Hypothalamus (tissue), 51 donors: ENCODE measurements at places on chromosomes 7 and 10.

DNA sequence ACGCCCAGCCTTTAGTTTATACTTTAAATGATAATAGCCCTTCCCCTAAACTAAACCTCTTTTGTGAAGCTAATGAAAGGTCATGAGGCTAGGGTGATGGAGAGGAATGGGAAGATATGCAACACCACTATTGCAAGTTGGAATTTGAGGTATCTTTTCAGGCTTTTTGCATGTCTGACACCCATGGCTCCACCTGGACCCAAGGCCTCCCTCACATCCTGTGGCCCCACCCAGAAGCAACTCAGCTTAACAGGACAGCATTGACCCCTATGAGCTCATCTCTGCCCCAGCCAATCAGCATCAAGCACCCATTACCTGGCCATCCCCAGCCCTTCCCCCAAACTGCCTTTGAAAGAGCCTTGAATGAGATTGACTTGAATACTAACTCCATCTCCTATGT is 674.2 kb upstream of the NRP1 start:
- DNase-seq = no peak

GRCh38 chr10:10873289-10873688 is 144.4 kb upstream of the CELF2 start:
- no peak for DNase-seq

- no peak for DNase-seq
Measured at GRCh38 chr10:128710098-128710797, 584.0 kb upstream of the MKI67 start.

DNA sequence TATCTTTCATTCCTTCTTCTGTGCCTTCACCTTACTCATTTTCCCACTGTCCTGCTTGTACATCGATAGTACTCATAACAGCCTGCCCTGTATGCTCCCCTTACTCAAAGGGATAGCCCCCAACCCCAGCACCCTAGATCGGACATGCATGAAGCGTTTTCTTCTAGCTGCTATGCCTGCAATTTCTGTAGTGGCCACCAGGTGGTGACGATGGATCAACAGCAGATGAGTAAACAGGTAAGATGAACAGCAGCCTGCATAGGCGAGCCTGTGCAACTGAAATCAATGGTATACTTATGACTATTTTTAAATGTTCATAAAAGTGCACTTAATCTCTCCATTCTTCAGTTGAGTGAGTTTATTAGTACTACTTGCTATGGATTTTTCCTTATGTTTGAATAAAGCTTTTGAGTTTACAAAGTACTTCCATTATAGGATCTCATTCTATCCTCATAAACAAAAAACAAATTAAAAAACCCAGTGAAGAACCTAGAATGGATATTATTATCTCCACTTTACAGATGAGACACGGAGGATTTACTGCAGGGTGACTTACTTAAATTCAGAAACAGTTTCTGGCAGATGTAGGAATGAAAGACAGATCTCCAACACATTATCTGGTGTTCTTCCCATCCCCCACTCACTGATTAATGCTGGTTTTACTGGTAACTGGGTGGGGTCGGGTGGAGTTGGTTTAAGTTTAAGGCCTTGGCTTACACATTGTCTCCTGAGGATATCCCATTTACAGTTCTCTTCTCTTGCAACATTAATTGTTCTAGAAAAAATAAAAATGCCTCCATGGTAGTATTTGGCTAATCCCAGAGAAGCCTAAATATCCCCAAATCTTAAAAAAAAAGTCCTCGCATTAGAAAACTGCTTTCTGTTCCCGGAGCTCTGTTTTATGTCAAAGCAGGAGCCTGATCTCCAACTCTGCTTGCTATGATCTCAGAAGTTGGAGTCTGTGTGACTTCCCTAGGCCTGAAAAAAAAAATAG is 222.1 kb downstream of the GLI3 start:
- DNase-seq = no peak

- no peak for DNase-seq
Measured at GRCh38 chr7:105656922-105657521, 75.7 kb upstream of the EFCAB10 start.

GRCh38 chr10:97018251-97019212 is 167.2 kb downstream of the SLIT1 start:
- DNase-seq = no peak

DNA sequence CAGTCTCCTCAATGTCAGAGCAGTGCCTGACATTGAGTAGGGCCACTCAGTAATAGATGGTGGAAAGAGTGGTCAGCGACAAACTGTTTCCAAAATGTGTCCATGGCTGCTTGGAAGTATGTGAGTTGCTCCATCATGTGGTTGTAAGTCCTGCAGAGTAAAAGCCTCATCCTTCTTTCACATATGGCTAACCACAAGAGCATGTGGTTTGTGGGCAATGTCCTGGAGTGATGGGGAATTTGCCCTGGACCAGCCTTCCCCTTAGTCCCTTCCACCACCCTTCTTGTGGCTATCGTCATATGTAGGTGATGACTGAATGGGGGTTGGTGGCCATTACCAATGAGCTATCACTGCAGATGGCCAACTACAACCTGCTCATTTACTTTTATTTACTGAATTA is 33.0 kb upstream of the PLXNA4 start:
- no peak for DNase-seq

- DNase-seq = no peak
Measured at GRCh38 chr7:115494529-115495147, 535.9 kb downstream of the TFEC start.

- no peak for DNase-seq
Measured at GRCh38 chr10:14787938-14788337, 13.2 kb upstream of the FAM107B start.

- DNase-seq = no peak
Measured at GRCh38 chr10:13853854-13854253, 267.1 kb downstream of the PRPF18 start.

DNA sequence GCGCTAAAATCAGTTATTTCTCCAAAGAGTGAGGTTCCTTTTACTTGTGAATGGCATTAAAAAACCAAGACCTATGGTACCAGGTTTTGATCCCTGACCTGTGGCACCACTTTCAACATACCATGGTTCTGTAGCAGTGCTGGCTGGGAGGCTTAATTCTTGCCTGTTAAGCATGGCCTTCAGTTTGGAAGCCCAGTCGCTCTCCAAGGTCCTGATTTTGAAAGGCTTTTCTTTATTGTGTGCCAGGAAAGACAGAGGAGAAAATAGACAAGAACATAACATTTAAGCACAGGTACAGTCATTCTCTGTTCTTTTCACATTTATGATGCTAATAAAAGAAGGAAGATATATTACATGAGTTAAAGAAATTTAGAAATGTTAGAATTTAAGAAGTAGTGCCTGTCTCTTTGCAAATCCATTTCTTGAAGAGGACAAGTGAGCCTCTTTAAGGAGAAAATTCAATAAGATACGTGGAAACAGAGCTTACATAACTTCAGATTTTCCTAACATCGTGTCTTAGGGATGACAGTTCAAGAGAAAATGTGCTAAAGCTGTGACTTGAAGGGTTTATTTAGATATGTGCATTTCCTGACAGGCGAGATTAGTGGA is 357.6 kb downstream of the DPP6 start:
- no peak for DNase-seq

DNA sequence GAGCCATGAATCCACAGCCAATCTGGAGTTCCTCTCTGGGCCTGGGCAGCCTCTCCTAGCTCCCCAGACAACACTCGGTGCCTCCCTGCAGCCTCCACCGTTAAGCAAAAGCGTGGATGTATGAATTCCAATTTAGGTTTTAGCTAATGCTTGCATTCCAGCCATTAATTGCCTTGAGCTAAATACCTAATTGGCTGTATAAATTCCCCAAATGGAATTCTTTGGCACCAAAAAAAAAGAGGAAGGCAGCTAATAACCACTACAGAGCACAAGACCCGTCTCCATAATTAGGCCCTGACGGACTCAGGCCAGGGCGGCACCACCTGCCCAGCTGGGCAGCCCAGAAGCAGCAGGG is 140.5 kb downstream of the PTPRN2 start:
- DNase-seq = no peak

- DNase-seq = no peak
Measured at GRCh38 chr10:72883861-72884260, 9.7 kb upstream of the OIT3 start.

DNA sequence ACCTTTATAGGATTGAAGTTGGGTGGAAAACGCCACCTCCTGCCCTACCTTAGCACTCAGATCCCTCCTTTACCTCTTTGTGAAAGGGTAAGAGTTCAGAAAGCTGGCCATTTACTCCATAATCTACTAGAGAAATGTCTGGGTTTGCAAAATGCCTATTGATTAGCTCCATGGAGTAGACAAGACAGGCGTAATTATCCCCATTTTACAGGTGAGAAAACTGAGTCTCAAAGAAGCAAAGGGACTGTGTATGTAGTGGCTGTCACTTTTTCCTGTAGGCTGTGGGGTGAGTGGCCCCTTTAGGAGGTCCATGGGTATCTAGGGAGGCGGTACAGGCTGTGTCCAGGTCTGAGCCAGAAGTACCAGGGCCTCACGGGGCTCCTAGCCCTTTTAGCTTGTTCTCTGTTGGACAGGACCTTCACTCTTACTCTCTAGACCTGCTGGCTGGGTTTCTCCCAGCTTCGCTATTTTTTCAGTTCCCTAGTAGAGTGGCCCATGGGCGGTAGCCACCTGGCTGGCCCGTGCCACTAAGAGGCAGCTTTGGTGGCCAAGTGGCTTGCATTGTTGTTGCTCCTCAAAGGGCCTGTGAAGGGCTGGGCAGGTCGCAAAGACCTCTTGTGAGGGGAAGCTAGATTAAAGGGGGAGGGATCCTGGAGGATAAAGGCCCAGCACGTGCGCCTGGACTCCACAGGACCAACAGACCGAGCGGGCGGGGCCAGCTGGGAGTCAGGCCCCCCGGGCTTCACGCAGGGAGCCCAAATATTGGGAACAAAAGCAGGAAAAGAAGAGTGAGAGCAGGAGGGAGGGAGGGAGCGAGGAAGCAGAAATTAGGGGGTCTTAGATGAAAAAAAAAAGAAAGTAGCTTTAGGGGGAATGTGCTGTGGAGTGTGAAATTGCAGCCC is 4.7 kb upstream of the PAX2 start:
- DNase-seq = no peak

GRCh38 chr10:8424555-8425211 is 370.2 kb downstream of the GATA3 start:
- no peak for DNase-seq

DNA sequence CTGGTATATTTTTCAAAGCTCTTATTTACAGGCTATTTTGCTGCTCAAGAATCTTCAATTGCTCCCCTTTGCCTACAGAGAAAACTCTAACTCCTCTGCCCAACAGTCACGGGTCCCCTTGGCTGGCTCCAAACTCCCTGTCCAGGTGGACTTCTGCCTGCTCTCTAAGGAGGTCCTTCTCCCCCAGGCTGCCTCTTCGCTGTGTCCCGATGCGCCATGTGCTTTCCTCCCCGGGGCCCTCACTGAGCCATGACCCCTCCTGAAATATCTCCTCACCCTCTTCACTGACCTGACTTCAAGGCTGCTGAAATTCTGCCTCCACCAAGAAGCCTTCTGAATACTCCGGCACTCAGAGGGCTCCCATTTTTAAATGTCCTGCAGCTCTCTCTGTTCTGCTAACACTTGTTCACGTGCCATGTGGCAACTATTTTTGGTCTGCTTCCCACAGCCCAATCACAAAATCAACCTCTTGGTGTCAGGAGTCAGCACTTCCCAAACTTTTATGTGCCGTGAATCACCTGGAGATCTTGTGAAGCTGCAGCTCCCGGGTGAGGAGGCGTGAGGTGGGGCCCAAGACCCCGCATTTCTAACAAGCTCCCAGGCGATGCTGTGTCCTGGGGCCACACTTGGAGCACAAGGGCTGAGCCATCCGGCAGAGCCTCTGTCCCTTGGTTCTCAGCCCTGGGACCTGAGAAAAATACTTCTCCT is 85.7 kb upstream of the COL13A1 start:
- no peak for DNase-seq

DNA sequence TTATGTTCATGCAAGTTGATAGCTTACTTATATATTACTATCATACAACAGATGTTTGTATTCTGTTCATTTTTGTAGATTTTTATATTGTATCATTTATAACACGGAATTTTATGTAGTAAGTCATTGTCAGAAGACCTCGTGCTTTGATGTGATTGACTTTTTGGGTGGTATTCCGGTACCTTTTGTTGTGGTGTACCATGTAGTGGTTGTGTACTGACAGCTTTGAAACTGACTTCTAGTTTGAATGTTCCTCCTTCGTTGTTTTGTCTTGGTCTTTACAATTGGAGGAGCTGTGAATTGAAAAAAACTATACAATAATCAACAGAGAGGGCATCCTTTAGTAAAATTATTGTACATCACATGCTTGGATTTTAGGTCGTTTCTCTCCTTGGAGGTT is 61.5 kb downstream of the WAC start:
- no peak for DNase-seq

GRCh38 chr7:69959789-69960499 is 361.7 kb downstream of the AUTS2 start:
- DNase-seq = no peak

GRCh38 chr7:609365-609764 is 89.7 kb upstream of the PDGFA start:
- DNase-seq = no peak

DNA sequence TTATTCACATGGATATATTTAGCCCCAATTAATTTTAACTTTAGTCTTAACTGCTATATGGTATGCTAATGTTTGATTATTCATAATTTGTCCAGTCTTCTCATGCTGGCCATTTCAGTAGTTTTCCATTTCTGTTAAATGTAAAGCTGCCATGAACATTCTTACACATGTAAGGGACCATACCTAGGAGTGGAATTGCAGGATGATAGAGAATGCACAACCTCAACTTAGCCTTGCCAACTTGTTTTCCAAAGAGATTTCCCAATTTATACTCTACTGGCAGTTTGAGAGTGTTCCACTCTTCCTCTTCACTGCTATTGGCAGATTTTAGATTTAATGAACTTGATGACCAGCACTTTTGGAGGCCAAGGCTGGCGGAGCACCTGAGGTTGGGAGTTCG is 68.2 kb downstream of the FANK1 start:
- DNase-seq = no peak

DNA sequence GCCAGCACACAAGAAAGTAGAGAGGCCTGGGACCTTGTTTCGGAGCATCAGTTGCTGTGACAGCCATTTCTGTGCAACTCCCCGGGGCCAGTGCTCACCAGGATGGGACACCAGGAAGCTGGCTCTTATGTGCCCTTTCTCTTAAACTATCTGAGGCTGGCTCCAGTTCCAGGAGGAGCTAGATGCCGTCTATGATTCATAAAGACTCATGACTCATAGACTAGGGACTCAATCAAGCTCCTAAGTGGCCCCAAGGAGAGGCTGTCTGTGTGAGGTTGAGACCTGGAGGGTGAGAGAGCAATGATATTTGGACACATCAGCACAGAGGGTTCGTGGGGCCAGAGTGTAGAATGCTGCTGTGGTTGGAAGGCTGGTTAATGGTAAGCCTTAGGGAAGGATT is 580.1 kb downstream of the CCSER2 start:
- DNase-seq = no peak
